ENCODE measurements at places on chromosomes 13 and 19. TPM values are rescaled to one million over a fixed set of nuclear protein-coding genes. Genes with fewer than 3 reads are reported as not detected.

Gene SYCN
- total RNA-seq: not detected

Gene MCEMP1
- total RNA-seq: not detected

Gene SBK3
- total RNA-seq: 2.4 TPM

Gene KLF12
- 14.7 TPM for total RNA-seq

Gene RAB3D
- total RNA-seq: 28.0 TPM

Gene S1PR2
- total RNA-seq: 6.2 TPM

Gene ZNF610
- total RNA-seq: not detected

Gene GSK3A
- 59.6 TPM for total RNA-seq

- DNase-seq: peak; percentile 96
Measured at GRCh38 chr19:54172471-54173358, at the start of gene TMC4. Gene TMC4 (minus strand): TSS chr19:54173160. CDS start chr19:54173117, 43 bp downstream.

DNA sequence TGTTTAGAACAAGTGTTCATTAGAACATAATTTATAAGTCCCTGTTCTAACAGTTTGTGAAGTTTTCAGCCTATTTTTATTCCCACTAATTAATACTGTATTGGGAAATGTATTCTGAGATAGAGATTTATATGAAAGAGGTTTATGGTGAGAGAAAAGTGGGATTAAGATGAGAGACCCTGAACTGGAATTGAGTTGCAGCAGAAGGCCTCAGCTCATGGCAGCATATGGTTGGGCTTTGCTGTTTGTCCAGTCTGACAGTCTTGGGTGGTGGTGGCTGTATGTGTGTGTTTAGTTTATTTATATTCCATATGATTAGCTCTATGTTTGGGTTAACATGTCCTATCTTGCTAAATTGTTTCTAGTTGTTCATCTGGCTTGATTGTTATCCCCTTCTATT lies 575.1 kb downstream of the SLITRK5 start:
- no peak for DNase-seq

GRCh38 chr19:42850981-42851717 lies 28.4 kb downstream of the PSG1 start:
- peak; percentile 65 for DNase-seq

DNA sequence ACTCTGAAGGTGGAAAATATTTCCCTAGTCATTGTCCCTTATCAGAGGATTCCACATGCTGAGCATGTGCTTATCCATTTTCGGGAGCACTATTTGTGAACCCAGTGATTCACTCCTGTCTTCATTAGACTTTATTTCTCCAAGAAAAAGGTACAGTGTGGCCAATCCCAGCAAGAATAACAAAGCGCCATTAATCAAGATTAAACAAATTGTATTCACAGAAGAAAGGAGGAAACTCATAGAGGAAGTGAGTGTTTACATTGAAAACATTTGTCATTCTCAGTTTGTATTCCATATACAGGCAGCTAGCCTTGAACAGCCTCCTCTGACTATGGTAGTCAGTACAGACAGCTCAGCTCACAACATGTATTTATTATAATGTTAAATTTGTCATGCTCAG lies 1669.9 kb upstream of the SPRY2 start:
- DNase-seq: no peak

DNA sequence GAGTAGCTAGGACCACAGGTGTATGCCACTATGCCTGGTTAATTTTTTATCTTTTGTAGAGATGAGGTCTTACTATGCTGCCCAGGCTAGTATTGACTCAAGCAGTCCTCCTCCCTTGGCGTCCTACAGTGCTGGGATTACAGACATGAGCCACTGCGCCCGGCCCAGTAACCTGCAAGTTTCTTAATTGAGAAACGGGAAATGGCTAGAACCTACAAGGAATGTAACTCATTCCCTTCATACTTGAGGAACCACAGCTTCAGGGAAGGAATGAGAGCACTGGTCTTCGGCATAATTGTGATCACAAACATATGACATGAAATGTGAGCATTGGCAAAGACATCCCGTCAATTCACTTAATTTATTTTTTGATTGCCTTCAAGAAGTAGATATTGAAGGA lies 157.0 kb downstream of the KLF5 start:
- no peak for DNase-seq

DNA sequence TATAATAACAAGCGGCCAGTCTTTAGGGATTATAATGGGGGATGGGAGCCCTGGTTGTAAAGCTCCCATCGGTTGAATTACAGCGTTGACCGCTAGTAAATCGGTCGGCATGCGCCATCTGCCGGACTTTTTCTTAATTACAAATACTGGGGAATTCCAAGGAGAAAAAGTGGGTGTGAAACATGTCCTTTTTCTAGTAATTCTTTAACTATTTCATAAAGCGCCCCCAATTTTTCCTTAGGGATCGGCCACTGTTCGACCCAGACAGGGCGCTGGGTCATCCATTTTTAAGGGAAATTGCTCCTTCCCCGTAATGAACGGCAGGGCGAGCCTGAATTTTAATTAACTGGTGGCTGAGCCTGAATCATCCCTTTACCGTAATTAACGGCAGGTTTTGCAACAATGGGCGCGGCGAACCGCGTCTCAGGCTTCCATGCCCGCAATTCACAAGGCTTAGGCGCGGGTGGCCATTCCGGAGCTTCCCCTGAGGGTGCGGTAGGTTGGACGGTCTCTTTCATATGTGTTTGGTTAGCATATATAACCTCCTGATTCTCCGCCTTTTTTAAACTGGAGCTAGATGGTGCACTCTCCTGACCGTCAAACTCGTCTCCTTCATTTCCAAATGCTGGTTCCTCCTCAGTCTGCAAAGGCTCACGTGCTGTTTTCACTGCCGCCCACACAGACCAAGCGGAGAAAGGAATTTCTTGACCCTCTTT lies 30.2 kb upstream of the EVI5L start:
- DNase-seq: peak; percentile 82

GRCh38 chr19:18439025-18439909 lies 1.3 kb upstream of the ISYNA1 start:
- DNase-seq: no peak

- no peak for DNase-seq
Measured at GRCh38 chr13:114019367-114019766, 45.5 kb upstream of the C13orf46 start.

DNA sequence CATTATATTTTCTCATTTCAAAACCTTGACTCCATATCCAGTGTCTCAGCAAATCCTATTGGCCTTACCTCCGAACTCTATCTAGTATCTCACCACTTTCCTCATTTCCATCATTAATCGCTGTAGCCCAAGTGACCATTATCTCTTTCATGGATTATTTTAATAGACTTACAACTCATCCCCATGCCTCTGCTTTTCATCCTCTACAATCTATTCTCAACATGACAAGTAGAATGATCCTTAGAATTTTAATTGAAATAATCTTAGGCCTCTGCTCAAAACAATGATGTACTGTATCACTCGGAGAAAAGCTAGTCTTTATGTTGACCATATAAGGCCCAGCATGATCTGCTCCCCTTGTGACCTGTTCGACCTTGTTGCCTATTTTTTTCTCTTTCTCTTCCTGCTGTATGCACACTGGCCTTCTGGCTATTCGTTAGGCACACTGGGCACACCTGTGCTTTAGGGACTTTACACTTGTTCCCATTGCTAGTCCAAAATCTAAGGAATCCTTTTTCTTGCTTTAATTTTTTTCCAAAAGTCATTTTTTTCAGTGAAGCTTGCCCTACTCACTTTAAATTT lies 21.4 kb downstream of the DNAJC15 start:
- DNase-seq: no peak

- no peak for DNase-seq
Measured at GRCh38 chr19:4910594-4911281, 1.4 kb downstream of the UHRF1 start.

DNA sequence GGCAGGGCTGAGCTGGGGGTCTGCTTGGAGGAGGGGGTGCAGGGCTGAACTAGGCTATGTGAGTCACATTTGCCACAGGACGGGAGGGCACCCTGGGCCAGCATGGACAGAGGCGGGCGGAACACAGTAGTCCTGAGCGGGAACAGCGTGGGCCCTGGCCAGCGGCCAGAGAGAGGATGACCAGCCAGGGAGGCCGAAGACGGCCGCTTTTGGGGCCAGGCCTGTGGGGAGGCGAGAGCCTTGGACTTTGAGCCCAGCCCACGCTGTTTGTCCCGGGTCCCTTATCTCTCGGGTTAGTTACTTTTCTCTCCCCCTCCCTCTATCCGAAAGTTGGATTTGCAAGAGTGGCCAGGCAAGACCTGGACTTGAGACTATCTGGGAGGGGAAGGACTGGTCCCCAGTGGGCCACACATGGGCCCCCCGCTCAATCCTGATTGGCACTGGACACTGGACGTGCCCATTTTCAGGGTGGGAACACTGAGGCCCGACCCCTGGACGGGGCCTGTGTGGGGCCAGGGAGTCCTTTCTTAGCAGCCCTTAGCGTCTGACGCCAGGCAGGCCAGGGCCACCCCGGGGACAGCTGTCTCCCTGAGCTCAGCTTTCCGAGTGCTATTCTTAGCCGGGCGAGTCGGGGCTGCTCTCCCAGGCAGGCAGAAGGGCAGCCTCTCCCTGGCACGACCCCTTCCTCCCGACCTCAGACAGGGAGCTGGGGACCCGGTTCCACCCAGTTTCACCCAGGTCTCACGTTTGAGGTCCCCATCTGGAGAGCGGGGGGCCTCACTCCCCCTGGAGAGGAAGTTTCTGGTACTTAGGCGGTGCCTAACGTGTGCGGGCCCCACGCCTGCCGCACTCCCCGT lies 833 bp downstream of the GAMT start:
- DNase-seq: peak; percentile 64

DNA sequence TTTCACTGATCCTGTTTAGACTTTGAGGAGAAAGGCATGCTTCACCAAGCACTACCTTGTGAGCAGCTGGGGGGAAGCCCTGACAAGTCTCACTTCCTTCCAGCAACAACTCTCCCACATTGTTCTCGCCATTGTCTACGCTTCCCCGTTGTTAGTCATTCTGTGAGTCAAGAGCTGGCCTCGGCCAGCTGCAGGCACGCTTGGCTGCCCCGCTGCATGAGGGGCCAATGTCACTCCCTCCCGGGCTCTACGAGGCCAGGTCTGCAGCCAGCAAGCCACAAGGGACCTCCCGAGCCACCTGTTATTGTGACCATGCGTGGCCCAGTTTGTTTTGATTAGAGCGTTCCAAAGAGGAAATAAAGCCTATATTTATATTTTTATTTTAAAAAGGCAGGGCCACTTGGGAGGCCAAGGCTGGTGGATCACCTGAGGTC lies 220.9 kb downstream of the FOXO1 start:
- no peak for DNase-seq

DNA sequence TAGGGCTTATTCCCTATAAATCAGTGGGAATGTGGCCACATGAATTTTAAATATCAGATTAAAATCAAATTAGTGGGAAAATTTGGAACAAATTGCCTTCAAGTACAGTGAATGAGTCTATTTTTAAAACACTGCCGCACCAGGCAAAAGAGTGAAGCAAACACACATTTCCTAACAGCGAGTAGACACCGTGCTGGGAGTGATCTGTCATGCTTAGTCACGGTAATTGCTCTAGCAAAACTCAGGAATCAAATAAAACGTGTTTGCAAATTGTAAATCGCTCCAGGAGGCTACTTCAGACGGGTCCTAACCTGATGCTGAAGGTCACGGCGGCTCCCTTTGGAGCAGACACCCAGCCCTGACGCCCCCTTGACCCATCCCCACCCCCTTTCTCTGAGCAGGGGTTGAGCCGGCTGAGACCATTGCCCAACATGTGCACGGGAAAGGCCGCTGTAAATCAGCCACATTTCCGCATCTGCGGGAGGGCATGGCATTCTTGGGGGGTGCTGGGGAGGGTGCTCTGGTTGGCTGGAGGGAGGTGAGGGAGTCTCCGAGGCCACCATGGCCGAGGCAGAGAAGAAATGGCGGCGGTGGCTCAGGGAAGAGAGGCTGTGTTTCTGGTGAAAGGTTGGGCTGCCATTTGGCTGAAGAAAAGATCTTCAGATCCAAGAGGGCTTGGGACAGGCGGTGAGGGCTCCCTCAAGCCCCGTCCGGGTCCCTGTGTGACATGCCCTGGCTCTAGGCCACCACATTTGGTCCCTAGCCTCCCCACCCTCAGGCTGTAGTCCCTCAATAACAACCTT lies 8.9 kb downstream of the CEBPA start:
- DNase-seq: peak; percentile 93

DNA sequence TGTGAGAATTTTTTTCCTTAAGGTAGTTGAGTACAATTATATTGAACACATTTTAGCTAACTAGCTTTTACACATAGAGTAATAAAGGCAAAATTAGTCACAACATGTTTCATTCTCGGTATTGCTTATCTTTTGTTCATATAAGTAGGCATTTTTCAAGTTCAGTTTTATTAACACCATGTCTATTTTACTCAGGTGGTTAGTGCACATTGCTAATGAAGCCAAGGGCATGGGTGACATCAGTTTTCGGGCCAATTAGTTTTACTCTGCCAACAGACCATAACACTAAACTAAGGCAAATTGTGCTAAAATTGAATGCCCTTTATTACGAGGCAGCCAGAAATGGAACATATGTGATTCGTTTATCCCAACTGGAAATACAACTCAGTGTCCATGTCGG lies 19.6 kb upstream of the PCDH17 start:
- no peak for DNase-seq

DNA sequence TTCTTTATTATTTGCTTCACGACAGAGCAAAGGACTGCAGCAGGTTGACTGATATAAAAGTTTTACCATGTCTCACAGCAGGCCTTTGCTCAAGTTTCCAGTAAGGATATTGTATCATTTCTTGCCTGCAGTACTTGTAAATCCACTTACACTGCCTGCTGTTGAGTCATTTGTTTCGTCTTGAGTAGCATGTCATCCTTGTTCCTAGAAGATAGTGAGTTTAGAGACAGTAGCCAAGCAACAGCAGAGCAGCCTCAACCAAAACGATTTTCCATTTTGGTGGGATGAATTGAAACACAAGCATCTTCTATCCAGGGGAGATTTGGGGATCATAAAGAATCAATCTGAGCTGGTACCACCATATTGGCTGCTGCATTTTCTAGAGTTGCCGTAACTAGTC lies 24.0 kb upstream of the ALOX5AP start:
- no peak for DNase-seq

DNA sequence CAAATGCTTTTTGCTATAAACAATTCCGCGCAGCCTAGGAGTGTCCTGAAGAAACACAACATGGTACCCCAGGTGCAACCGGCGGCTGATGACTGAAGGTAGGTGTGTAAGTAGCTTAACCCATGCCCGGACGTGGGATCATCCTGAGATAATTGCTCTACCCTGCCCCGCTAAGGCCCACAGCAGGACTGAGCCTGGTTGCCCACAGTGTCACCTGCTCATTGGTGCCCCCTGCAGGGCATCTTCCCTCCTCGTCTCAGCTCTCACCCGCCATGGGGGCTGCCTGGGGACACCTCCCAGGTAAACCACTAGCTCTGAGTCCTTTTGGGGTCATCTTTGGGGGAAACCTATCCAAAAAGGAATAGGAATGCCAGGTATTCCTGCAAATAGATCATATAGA lies 22.3 kb downstream of the TMEM161A start:
- no peak for DNase-seq

- DNase-seq: peak; percentile 88
Measured at GRCh38 chr19:10424011-10424637, 3.8 kb downstream of the PDE4A start.
